ENCODE measurements at places on chromosomes 16 and 17. TPM values are rescaled to one million over a fixed set of nuclear protein-coding genes. Genes with fewer than 3 reads are reported as not detected.

MED13 gene
- polyA plus RNA-seq = 4.7 TPM

SMTNL2 gene
- 0.05 TPM for polyA plus RNA-seq

KRTAP4-7 gene
- not detected for polyA plus RNA-seq

FOXF1 gene
- not detected for polyA plus RNA-seq

GAS7 gene
- polyA plus RNA-seq = 20.9 TPM

HID1 gene
- 1.4 TPM for polyA plus RNA-seq

EIF3CL gene
- 1.5 TPM for polyA plus RNA-seq

CLEC10A gene
- not detected for polyA plus RNA-seq

PTX4 gene
- polyA plus RNA-seq = not detected

CCL14 gene
- polyA plus RNA-seq = not detected

GPR179 gene
- 0.01 TPM for polyA plus RNA-seq

SHISA9 gene
- 0.03 TPM for polyA plus RNA-seq

ITGB4 gene
- 0.54 TPM for polyA plus RNA-seq

PRAC1 gene
- polyA plus RNA-seq = not detected

LGALS9B gene
- polyA plus RNA-seq = 0.48 TPM

C17orf67 gene
- 0.84 TPM for polyA plus RNA-seq

ZNF668 gene
- 13.4 TPM for polyA plus RNA-seq

KRT36 gene
- polyA plus RNA-seq = not detected

SLC16A11 gene
- polyA plus RNA-seq = 0.78 TPM

MT1G gene
- polyA plus RNA-seq = 8.3 TPM

CNEP1R1 gene
- 7.0 TPM for polyA plus RNA-seq

ATP2A1 gene
- 1.5 TPM for polyA plus RNA-seq

CD300E gene
- not detected for polyA plus RNA-seq

MC1R gene
- polyA plus RNA-seq = 0.26 TPM

CORO7 gene
- polyA plus RNA-seq = 53.6 TPM

BEAN1 gene
- not detected for polyA plus RNA-seq

OTOP3 gene
- polyA plus RNA-seq = not detected

KRTAP2-1 gene
- not detected for polyA plus RNA-seq

TPSD1 gene
- not detected for polyA plus RNA-seq

SPATA22 gene
- polyA plus RNA-seq = not detected

CA7 gene
- not detected for polyA plus RNA-seq

HEATR9 gene
- 0.09 TPM for polyA plus RNA-seq

OTOP2 gene
- polyA plus RNA-seq = not detected

CDRT4 gene
- 0.51 TPM for polyA plus RNA-seq

VTN gene
- 0.13 TPM for polyA plus RNA-seq

MSLN gene
- not detected for polyA plus RNA-seq

GRAP gene
- polyA plus RNA-seq = 34.7 TPM

TEX19 gene
- not detected for polyA plus RNA-seq

KRTAP16-1 gene
- not detected for polyA plus RNA-seq

SYNGR3 gene
- polyA plus RNA-seq = 4.4 TPM

DNAH9 gene
- polyA plus RNA-seq = not detected

PDILT gene
- polyA plus RNA-seq = not detected

TOX3 gene
- not detected for polyA plus RNA-seq

DNAI2 gene
- polyA plus RNA-seq = 0.27 TPM

FBXO39 gene
- polyA plus RNA-seq = not detected

HDAC5 gene
- 30.2 TPM for polyA plus RNA-seq
